Endothelial cell (in vitro differentiated cells): ENCODE measurements at places on chromosomes 3 and 15. TPM values are rescaled to one million over a fixed set of nuclear protein-coding genes. Genes with fewer than 3 reads are reported as not detected.

TTLL13 gene
- not detected for total RNA-seq

IQCH gene
- 2.4 TPM for total RNA-seq

SOX14 gene
- 19.7 TPM for total RNA-seq

B2M gene
- total RNA-seq = 546 TPM

CCR5 gene
- total RNA-seq = not detected

CADPS gene
- 0.26 TPM for total RNA-seq

FBXO40 gene
- total RNA-seq = not detected

GRCh38 chr3:27312044-27312668 is 57.0 kb downstream of the NEK10 start:
- DNase-seq = peak; percentile 14

DNA sequence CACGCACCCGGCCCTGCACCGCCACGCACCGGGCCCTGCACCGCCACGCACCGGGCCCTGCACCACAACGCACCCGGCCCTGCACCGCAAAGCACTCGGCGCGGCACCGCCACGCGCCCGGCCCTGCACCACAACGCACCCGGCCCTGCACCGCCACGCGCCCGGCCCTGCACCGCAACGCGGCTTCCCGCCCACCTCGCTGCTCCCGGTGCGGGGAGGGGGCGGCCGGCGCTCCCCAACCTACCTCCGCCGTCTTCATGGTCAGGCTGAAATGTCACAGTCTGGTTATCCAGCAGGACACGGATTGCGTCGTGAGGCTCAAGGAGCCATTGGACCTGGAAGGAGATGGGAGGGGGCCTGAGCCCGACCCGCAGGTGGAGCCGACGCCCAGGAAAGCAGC is 41.8 kb downstream of the MUC20 start:
- DNase-seq = no peak

- DNase-seq = no peak
Observed at GRCh38 chr3:186802701-186803100, 3.6 kb downstream of the RFC4 start.

GRCh38 chr3:49009396-49009795 is 2.2 kb downstream of the WDR6 start:
- DNase-seq = no peak

DNA sequence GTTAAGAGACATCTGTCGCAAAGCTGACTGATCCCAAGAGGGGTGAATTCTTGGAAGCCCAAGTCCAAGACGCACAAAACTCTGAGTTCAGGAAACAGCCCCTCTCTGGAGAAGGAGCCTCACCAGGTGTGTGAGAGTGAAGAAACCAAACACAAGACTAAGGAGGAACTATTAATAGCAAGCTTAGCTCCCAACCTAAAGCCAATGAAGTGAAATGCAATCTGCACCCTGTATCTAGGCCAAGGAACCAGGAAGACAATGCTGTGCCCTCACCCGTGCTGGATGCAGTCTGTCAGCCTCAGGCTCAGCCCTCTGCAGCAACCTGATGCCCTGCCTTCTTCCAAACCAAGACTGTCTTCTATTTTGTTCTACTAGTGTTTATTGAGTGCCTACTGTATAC is 22.5 kb upstream of the THBS1 start:
- no peak for DNase-seq

DNA sequence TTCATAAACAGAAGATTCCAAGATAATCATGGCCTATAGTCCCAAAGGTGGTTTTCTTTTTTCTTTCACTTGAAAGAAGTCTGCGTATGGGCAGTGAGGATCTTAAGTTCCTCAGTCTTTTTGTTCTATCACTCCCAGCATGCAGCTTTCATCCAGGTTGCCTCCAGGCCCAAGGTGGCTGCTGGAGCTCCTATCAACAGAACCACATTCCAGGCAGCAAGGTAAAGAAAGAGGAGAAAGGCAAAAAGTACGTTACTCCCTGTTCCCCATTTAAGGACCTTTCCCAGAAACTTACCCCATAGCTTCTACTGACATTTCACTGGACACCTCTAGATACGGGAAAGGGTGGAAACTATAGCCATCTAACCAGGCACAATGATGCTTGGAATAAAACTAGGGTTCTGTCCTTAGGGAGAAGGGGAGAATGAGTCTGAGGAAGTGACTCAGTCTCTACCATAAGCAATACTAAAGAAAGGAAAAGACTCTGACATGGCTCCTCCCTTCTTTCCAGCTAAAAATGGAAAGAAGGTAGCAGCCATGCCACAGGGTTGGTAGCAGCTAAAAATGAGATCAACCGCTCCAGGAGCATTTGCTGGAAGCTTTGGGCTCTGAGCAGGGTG is 313.9 kb upstream of the NR2E3 start:
- DNase-seq = no peak

DNA sequence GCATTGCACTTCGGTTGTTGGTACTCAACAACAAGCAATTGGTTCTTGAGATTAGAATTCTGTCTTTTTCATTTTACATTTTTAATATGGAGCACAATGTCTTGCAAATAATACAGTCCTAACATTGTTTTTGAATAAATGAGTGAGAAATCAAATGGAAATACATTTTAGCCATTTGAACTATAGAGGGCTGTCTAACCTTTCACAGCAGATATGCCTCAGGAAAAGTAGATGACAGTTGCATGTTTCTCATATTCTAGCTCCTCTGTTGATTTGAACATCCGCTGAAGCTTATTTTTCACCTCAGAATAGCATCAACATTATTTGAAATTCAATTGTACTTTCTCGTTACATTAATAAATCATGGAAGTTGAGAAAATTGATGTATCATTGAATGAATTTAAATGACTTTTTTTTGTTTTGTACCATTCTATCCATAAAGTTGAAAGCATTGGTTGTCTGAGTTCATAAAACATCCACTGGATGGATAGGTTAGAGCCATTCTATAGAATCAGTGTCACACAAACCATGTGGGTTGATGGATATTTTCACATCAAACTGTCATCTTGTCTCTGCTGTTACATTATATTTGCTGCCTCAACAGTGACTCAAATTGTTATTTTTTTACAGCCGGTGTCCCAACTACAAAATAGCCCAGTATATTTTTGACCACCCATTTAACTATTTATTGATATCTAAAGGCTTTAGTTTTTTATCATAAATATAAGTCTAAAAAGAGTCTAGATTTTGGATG is 928.3 kb downstream of the NSUN3 start:
- DNase-seq = no peak

DNA sequence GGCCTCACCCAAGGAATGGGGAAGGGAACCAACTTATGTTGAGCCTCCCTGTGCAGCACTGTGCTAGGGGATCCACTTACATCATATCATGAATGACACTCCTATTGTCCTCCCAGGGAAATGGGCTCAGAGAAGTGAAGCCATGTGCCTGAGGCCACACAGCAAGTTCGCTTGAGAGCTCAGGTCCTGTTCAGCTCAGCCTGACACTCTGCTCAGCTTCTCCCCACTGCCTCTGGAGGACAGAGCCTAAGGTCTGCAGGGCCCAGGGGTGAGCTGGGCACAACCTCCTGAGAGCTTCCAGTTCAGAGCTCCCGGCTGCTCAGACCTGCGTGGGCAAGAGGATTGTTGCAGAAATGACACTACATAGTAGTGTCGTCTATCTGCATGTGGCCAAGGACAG is 76.0 kb upstream of the SEC13 start:
- DNase-seq = no peak

DNA sequence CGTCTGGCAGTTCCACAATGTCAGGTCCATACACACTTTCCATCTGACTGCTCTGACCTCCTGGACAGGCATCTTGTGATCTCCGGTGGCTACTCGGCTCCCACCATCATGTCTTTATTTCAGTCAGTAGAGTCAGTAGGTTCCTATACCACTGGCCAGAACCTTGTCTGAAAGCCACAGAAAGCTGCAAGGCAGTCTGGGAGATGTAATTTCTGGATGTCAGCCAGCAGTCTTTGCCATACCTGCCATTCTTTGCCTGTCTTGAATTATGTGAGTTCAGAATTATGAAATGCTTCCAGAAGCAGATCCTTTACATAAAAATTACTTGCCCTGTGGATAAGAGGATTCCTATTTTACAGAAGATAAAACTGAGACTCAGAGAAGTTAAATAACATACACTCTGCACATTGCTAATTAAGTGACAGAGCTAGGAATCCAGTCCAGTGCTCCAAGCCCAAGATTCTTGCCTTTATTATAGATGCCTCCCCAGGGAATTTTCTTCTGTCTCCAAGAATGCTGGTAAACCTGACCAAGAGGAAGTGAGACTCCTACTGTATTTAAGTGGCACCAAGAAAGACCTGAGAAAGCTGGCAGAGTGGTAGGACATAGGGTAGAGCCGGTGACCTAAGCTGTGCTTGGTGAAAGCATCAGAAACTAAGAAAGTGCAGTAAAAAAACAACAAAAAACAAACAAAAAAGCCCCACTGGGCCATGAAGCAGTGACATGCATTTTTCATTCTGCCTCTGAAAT is 75.6 kb downstream of the IQCH start:
- DNase-seq = no peak
